ENCODE measurements at places on chromosomes 11 and 22.

GRCh38 chr11:37946155-37946766, 1348.2 kb upstream of the RAG2 start:
- DNase-seq = no peak

GRCh38 chr11:62573006-62573591, 592 bp downstream of the EEF1G start:
- no peak for DNase-seq

DNA sequence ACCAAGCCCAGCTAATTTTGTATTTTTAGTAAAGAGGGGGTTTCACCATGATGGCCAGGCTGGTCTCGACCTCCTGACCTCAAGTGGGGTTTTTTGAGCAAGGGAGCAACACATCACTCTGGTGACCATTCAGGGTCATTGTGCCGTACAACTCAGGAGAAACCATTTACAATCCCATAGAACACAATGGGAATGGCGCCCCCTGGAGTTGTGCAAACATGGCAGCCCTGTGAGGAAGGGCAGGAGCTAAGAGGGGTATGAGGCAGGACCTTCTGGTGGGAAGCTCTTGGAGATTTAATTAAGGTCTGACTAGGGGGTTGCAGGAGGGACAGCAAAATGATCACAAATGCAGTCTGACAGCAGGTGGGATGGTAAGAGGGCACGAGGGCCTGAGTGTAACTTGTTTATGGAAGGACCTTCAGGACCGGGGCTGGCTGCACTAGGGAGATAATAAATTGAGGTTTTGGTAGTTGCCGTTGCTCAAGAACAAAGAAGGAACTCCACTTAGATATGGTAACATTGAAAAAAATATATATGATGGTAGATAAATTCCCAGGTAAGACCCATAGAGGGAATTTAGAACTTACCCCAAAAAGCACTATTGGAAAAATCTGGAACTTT, 9.1 kb upstream of the CSF2RB start:
- no peak for DNase-seq

DNA sequence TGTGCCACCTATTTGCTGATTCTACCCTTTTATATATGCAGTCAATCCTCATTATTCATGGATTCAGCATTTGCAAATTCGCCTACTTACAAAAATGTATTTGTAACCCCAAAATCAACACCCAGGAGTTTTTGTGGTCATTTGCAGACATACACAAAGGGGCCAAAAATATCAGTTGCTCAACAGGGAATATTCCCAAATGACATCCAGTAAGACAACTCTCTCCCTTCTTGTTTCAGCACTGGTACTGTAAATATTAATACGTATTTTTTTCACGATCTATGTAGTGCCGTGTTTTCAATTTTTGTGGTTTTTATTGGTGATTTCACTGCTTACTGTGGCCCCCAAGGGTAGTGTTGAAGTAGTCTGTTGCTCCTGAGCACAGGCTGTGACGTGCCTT, 11.8 kb upstream of the CAVIN3 start:
- DNase-seq = no peak

- DNase-seq = no peak
Measured at GRCh38 chr22:38240734-38241252, 32.0 kb downstream of the TMEM184B start.

- no peak for DNase-seq
Measured at GRCh38 chr11:3226846-3227567, 5.2 kb downstream of the MRGPRE start.

DNA sequence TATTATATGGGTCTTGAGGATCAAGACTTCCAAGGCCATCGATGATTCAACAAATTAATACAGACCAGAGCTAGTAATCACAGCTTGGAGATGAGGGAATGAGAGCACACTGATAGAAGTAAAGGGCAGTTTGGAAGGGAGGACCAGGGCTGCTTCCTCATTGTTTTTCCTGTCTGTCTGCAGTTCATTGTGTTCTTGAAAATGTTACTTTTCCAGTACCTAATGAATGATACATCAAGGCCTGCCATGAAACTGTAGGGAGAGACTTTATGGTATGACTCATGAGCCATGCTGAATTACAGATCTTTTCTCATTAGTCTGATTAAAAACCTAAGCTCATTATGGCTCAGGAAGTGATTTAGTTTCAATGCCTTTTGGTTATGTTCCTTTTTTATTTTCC, 855.6 kb downstream of the KCNA4 start:
- DNase-seq = no peak

DNA sequence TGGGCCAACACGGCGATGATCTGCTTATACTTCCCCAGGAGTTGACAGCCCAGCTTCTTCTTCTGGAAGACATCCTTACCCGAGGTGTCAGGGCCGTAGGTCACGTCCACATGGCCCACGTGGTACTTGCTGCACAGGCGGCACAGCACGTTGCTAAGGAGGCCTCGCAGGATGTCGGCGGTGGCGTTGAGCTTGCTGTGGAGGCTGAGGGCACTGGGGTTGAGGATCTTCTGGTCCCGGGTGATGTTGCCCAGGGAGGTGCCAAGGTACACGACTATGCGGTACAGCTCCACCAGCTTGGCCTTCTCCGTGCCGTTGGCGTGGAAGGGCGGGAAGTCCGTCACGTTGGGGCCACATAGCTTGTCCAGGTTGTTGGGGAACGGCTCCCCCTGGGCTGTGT, 2.9 kb downstream of the LIF start:
- DNase-seq = no peak

- no peak for DNase-seq
Measured at GRCh38 chr11:130932086-130932712, 15.9 kb upstream of the SNX19 start.

DNA sequence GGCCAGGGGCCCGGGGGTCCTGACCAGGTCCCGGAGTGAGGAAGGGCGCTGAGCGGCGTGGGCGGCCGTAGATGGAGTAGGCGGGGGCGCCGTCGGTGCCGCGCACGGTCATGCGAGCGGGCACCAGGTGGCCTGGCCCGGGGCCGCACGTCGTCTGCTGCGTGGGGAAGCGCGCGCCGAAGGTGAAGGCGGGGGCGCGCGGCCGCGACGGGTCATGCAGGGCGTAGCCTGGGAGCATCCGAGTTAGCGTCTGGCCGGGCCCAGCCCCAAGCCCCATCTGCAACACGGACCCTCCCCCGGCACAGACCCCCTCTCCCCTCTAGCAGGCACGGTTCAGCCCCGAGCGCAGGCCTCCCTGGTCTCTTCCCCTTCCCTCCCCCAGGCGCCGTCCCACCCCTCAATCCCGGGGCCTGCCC, 1.7 kb upstream of the TYMP start:
- DNase-seq = no peak

GRCh38 chr11:60959431-60959830, 7.5 kb upstream of the SLC15A3 start:
- DNase-seq = no peak

DNA sequence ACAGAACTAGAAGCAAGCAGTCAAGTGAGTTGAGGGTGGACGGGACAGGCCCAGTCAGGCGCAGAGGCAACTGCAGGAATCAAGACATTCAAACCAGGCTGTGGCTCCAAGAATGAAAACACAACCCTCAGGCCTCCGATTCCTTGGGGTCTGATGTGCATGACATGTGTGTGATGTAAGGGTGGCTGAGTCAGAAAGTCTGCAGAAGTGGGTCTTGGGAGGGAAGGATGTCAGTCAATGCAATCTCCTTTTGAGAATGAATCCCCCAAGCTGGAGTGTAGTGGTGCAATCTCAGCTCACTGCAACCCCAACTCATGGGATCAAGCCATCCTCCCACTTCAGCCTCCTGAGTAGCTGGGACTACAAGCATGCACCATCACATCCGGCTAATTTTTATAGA, 15.9 kb upstream of the PDE2A start:
- DNase-seq = no peak

GRCh38 chr11:27807596-27807995, 107.3 kb upstream of the BDNF start:
- no peak for DNase-seq

- no peak for DNase-seq
Measured at GRCh38 chr22:23094260-23094659, 23.9 kb downstream of the GNAZ start.

- DNase-seq = no peak
Measured at GRCh38 chr11:58391879-58392278, 14.8 kb downstream of the OR5B3 start.

- no peak for DNase-seq
Measured at GRCh38 chr11:105863523-105863922, 158.5 kb downstream of the MSANTD4 start.

GRCh38 chr11:127733552-127733951, 733.0 kb upstream of the KIRREL3 start:
- no peak for DNase-seq

DNA sequence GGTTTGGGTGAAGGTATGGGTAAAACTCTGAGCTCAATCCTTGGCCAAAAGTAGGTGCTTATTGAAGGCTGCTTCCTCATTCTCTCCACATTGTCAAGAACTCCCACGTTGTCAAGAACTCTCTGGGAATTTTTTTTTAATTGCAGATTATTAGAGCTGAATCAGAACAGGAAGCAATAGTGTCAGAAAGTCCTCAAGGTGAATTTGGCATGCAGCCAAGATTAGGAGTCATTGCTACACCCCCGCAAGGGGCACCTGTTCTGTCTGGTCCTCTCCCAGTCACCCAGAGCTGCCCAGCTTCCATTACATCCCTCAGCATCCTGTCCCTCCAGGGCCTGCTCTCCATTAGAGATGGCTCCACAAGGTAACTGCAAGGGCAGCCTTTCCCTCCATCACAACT, 996.5 kb downstream of the OPCML start:
- DNase-seq = no peak

DNA sequence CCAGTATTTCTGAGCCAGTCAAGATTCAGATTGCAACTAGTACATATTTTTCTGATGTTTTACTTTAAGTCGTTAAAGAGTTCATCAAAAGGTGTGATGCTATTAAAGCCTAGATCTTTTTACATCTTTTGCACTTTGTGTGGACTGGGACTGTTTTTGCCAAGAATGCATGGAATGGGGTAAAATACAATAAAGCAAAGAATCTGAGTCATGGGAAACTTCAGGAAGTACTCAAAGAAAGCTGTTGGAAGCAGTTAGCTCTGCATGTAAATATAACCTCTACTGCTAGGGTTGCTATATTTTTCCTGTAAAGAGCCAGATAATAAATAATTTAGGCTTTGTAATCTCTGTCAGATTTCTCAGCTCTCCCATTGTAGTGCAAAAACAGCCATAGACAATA, 20.9 kb downstream of the ATXN10 start:
- DNase-seq = no peak

DNA sequence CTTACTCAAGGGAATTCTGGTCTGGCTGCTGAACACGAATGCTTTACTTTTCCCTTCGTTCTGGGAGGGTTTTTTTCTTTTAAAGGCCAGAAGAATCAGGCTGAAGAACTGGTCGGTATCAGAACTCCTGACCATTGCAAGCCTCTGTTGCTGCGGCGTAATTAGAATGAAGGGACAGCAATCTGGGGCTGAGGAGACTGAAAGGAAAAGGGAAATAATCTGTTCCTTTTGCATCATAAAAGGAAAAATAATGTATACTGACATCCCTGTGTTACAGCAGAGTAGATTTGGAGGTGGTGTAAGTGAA, 670 bp downstream of the SC5D start:
- no peak for DNase-seq

DNA sequence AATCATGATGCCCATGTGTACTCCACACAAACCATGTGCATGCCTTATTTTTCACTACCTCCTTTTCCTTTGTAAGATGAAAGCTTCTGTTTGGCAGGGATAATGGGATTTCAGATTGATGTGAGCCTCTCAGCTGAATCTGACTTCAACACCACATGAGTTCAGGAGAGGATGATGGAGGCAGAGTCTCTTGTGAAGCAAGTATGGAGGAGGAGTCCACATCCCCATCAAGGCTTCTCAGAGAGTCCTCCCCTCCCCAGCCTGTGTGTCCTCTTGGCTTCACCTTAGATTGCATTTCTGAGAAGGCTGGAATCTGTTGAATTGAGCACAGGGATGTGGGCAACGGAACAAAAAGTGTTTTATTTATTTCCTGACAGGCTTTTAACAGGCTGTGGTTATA, 370.4 kb downstream of the FAT3 start:
- no peak for DNase-seq

DNA sequence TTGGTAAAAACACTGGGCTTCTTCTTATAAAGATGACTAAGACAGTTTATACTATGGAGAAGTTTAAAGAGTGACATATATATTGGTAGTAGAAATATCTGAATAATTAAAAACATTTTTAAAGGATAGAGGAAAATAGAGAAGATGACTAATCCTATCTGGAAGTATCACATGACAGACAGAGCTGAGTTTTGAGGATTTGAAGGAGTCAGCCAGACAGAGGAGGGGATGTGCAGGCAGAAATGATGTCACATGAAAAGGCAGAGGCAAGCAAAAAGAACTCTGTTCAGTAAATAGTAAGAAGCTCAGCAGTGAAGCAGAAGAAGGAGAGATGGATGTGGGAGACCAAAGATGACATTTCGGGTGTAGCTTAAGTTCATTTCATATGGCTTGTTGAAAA, 1.6 kb downstream of the OR10A2 start:
- no peak for DNase-seq

DNA sequence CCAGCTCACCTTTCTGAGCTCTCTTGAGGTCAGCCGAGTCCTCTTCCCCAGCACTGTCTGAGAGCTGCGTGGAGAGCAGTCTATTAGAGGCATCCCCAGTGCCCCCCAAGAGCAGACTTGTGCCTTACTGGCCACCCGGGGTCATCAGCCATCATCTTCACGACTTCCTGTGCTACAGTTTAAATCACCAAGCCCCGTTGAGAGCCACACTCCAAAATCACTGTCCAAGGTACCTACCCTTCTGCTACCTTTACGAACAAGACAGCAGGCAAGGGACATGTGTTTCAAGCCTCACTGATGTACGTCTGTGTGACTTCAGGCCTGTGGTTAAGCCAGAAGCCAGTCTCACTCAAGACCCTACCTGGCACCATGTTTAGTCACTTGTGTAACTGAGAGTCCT, 35.1 kb downstream of the MORC2 start:
- DNase-seq = no peak

GRCh38 chr11:44580701-44581100, 15.2 kb downstream of the CD82 start:
- DNase-seq = no peak

- DNase-seq = no peak
Measured at GRCh38 chr11:12286606-12287005, 90.8 kb upstream of the PARVA start.

GRCh38 chr22:18109410-18110193, 1.0 kb upstream of the TUBA8 start:
- DNase-seq = no peak

DNA sequence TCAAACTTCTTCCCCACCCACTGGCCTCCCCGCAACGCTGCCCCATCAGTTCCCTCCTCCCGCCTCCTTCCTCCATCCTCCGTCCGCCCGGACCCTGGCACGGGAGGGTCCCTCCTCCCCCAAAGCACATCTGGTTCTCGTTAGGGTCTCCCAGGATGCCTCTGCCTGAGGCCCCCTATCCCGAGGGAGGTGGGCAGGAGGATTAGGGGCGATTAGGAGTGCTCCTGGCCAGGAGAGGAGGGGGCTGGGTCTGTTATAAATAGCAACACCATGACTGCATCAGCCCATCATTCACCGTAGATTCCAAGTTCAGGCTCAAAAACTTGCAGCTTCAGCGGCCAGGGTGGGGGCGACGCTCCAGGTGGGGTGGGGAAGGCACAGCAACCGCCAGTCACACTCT, 10.4 kb downstream of the MYRF start:
- DNase-seq = no peak

- no peak for DNase-seq
Measured at GRCh38 chr11:9397746-9398680, 13.6 kb downstream of the IPO7 start.

Data from hypothalamus (tissue), 51 donors.